ENCODE measurements at places on chromosomes 7 and 10.

GRCh38 chr7:55005241-55005851, 13.5 kb upstream of the EGFR start:
- DNase-seq, result no peak

- no peak for DNase-seq
Measured at GRCh38 chr10:27145937-27146336, 8.2 kb downstream of the YME1L1 start.

DNA sequence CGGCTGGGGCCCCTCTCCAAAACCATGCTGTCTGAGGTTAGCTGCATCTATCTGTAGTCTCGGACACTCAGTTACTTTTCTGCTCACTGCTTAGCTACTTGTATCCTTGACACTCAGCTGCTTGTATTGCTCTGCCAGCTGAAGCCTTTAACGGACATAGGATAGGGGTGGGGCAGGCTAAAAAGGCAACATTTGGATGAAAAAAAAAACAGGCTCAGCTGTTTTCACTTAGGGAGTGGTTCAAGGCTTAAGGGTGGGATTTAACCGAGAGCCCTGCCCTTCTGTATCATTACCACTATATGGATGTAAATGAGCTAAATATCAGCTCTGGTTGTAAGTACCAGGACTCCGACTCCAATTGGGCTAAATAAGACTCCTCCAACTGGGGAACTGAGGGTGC, 28.6 kb downstream of the LSMEM1 start:
- DNase-seq, result no peak

GRCh38 chr7:1552200-1552599, 3.8 kb downstream of the TMEM184A start:
- no peak for DNase-seq

GRCh38 chr7:106068986-106069385, 43.1 kb downstream of the SYPL1 start:
- no peak for DNase-seq

- no peak for DNase-seq
Measured at GRCh38 chr7:141145630-141145982, 71.7 kb downstream of the TMEM178B start.

DNA sequence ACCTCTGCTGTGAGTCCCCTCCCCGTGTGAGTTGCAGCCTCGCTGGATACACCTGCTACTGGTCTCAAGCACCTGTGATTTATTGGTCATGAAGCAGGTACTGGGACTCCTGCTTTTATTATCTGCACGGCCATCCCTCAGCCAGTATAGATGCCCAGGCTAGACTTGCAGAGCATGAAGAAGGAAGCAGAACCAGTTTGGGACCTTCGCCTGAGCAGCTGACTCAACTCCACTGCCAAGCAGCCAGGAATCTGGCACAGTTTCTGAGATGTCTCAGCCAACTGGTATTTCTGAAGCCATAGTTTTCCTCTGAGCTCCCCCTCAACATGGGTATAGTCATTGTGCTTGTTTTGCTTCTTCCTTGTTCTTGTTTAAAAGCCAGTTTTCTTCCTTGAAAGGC, 28.0 kb upstream of the SLC39A12 start:
- DNase-seq, result peak; percentile 71

DNA sequence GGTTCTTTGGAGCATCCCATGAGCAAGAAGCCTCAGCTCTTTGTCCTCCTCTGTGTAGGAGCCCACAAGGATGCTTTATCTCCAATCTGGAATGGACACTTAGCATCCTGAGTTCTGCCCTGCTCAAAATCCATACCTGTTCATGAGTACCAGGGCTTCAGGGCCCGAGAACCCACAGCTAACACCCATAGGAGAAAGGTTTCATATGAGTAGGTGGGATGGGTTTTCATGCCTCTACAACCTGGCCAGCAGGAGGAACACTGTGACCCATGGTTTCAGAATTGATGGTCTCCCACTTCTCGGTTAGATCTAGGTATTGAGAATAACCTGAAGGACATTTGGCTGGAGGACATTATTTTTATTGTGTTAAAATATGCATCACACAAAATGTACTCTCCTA, 57.8 kb downstream of the TBXAS1 start:
- DNase-seq, result no peak

DNA sequence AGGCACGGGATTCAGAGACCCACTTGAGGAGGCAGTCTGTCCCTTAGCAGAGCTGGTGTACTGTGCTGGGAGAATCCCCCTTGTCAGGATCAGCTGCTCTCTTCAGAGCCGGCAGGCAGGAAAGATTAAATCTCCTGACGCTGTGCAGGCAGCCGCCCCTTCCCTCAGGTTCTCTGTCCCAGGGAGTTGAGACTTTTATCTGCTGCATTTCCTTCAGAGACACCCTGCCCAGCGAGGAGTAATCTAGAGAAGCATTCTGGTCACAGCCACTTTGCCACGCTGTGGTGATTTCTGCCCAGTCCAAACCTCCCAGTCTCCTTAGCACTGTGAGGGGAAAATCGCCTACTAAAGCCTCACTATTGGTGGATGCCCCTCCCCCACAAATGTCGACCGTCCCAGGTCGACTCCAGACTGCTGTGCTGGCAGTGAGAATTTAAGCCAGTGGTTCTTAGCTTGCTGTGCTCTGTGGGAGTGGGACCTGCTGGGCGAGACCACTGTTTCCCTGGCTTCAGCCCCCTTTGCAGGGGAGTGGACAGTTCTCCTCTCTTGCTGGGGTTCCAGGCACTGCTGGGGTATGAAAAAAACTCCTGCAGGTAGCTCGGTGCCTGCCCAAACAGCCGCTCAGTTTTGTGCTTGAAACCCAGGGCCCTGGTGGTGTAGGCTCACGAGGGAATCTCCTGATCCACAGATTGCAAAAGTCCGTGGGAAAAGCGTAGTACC, 265.4 kb downstream of the ZWINT start:
- no peak for DNase-seq

DNA sequence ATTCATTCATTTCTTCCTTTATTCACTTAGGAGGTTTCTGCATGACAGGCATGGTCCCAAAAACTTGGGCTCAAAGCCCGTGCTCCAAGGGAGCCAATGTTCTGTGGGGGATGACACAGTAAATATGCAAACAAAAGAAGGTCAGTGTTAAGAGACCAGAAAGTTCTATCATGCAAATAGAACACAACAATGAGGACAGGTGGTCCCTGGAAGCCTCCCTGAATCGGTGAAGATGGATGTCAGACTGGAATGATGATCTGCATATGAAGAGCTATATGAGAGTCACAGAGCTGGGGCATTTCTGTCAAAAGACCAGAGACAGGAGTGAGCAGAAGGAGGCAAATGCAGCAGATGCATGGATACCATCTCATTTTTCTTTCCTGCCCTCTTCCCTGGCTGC, 129.0 kb downstream of the ABCA13 start:
- DNase-seq, result no peak

DNA sequence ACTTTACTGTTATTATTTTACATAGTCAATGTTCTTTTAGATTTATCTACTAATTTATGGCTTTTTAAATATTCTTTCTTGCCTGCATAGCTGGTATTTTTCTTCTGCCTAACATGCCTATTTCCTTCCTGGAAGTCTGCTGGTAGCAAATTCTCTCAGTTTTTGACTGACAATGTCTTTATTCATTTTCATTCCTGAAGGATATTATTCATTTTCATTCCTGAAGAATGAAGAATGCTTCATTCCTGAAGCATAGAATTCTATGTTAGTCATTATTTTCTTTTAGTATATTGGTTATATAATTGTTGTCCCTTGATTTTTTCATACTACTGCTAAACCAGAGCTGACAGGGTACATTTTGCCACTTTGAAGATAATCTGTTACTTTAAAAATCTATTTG, 41.8 kb downstream of the TMEM168 start:
- no peak for DNase-seq
